ENCODE measurements at places on chromosomes 3 and 15.

DNA sequence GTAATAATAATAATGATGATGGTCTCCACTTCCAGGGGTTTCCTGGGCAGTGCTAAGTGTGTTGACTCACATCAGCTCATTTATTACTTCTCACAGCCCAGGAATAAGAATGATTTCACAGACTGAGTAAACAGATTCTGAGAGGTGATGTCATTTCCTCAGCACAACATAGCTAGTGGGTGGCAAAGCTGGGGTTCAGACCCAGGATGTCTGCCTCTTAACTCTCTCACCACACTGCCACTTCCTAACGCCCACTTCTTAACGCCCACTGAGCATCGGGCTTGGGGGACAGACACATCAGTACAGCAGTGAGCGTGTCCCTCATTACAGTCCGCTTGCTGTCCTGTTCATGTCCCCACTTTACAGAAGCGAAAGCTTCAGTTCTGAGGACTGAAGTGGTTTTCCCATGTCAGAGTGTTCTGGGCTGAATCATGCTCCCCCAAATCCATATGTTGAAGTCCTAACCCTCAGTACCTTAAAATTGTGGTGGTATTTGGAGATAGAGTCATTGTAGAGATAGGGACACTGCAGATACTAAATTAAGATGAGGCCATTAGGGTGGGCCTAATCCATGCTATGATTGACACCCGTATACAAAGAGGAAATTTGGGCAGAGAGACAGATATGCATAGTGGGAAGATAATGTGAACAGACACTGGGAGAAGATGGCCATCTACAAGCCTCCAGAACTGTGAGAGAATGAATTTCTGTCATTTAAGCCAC, 68.0 kb downstream of the ATP2B2 start:
- peak; percentile 43 for DNase-seq

DNA sequence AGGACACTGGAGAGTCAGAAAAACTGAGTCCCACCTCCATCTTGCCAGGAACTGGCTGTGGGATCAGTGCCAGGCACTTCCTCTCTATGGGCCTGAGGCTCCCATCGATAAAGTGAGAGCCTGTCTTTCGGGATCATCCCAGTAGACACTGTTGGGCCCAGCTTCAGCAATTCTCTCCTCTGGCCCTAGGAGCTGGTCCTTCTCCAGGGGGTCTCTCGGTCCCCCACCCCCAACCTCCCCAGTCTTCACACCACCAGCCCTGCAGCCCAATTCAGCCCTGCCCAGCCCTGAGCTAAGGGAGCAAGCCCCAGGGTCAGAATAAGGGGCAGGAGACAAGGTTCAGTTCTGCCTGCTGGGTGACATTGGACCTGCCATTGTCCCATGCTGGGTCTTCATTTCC, 4.5 kb upstream of the LCTL start:
- no peak for DNase-seq

- DNase-seq, result no peak
Observed at GRCh38 chr3:117141812-117142211, 432.2 kb downstream of the TUSC7 start.

DNA sequence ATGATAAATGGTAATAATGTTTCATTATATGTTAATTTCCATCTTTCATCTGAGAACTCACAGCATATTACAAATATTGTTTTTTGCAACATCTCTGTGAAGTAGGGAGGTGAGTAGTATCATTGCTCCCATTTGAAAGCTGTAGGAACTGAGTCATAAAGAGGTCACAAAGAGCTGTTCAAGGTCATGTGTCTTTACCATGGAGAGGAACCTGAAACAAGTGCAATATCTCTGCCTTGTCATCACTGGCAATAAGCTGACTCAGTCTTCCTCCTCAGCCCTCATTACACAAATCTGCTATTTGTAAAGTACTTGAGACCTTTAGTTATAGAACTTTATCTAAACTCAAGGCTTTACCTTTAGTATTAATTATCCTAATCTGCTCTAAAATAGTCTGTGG, 4.4 kb upstream of the ATP13A4 start:
- no peak for DNase-seq

GRCh38 chr3:186200726-186201125, 91.8 kb upstream of the ETV5 start:
- DNase-seq, result no peak

All from stimulated activated CD4-positive, alpha-beta T cell treated with anti-CD3 and anti-CD28 coated beads, Interleukin-1b, Interleukin-23, amount 100 ng/mL, for 24 hours (primary cell).